ENCODE measurements at places on chromosomes 4 and X.

DNA sequence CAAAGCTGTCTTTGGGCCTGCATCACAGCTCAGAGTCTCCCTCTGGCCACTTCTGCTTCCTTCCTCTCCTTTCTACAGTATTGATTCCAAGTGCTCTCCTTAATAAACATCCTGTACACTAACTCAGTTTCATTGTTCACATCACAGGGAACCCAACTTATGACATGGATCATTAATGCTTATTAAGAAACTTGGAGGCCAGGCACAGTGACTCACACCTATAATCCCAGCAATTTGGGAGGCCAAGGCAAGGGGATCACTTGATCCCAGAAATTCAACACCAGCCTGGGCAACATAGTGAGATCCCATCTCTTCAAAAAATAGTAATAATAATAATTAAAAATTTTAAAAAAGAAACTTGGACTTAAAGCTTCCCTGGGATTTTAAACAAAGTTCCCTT, 89.2 kb upstream of the EFHC2 start:
- DNase-seq = no peak

GRCh38 chr4:112296949-112297880, at the start of gene ALPK1:
Gene ALPK1 (plus strand): TSS chr4:112297369.
- DNase-seq = no peak

- DNase-seq = no peak
These were observed 15.3 kb downstream of the ABCD1 start for GRCh38 chrX:153739754-153740486.

- DNase-seq = no peak
These were observed 33.7 kb downstream of the WDR17 start for GRCh38 chr4:176099314-176099713.

DNA sequence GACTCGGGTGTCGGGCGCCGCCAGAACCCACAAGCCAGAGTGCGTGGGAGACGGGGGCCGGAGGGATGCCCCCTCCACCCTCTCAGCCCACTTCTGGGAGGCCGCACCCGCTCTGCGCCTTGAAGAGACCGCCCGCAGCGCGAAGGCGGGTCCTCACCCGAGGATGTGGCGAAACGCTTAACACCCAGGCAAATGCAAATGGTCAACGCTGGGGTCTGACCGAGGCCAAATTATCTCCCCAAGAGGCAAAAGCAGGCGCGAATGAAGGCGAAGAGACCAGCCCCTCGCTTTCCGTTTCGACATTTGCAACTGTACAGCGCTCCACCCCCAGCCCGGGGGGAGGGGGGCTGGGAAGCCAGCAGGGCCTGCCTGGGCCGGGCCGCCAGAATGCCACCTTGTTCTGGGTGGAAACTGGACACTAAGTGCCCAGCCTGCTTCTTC, 137.7 kb upstream of the ZIC3 start:
- no peak for DNase-seq

GRCh38 chr4:94669672-94670664, 87.8 kb upstream of the BMPR1B start:
- no peak for DNase-seq

DNA sequence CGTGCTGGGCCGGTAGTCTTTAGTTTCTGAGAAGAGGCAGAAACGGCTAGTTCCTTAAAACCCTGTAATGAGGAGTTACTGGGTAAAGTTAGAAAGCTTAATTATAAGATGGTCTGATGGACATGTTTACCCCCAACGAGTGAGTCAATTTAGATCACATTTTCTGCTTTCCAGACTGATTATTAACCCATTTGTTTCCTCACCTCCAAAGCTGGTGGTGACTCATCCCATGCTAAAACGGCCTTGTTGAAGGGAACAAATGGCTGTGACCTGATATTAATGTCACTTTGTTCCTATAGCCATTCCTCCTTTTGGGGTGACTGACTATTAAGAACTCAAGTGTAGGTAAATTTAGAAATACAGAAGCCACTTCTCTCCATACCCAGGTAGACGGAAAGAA, 232.0 kb downstream of the KCNIP4 start:
- DNase-seq = no peak

DNA sequence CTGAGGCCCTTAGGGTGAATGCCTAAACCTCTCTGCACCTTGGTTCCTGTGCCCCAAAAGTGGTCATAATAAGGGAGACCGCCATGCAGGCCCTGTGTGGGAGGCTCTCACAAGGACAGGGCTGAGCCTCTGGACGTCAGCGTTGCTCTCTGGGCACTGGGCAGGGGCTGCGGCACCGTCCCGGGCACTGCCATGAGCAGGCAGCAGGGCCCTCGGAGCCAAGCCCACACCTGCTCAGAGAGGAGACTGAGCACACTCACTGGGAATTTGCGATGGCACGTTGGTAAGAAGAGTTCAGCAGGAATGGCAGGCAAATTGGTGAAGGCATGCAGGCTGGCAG, 123.4 kb downstream of the HMX1 start:
- DNase-seq = peak; percentile 1

- no peak for DNase-seq
These were observed 5.1 kb downstream of the AFF1 start for GRCh38 chr4:86939729-86940575.

GRCh38 chrX:43861750-43862149, 20.5 kb downstream of the MAOB start:
- DNase-seq = no peak

- DNase-seq = no peak
These were observed 33.9 kb downstream of the WDR1 start for GRCh38 chr4:10082459-10083272.

- no peak for DNase-seq
These were observed 85.1 kb upstream of the LCORL start for GRCh38 chr4:18106620-18107019.

DNA sequence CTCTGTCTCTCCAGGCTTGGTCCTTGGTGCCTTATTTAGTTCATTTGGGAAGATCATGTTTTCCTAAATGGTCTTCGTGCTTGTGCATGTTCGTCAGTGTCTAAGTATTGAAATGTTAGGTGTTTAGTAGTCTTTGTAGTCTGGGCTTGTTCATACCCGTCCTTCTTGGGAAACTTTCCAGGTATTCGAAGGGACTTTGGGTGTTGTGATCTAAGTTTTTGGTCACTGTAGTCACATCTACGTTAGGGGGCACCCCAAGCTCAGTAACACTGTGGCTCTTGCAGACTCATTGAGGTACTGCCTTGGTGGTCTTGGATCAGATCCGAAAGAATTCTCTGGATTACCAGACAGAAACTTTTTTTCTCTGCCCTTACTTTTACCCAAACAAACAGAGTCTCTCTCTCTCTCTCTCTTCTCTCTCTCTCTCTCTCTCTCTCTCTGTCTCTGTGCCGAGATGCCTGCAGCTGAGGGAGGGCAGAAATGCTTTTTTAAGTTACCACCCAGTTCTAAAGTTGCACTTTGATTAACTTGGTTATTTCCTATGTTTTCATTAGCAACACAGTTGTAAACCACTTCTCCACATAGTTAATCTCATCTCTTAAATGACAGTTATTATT, 67.6 kb upstream of the SLC7A3 start:
- no peak for DNase-seq

- DNase-seq = no peak
These were observed 142.7 kb downstream of the AMMECR1 start for GRCh38 chrX:110175146-110175545.

DNA sequence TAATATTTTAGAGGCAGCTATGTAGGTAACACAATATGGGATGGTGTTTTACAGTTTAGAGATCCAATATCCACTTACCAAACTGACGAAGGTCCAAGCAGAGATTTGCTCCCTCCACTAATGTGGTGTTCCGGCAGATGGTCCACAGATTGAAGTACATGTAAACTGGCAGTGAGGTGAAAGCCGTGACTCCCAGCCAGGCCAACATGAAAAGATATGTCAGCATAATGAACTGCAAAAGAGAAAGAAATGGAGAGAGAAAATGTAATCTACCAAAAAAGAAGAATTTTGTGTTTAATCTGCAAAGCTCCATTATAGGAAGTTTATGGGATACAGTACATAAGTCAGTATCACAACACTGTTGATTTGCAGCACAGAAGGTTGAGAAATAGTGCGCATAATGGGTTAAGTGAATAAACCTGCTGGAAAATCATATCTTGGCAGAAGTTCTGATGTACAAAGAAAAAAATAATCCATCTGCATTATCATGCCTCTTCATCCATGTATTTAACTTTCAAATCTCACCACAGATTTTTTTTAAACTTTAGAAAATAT, 160.2 kb downstream of the GPM6A start:
- no peak for DNase-seq

GRCh38 chr4:108053251-108053711, 63.6 kb downstream of the HADH start:
- DNase-seq = no peak

DNA sequence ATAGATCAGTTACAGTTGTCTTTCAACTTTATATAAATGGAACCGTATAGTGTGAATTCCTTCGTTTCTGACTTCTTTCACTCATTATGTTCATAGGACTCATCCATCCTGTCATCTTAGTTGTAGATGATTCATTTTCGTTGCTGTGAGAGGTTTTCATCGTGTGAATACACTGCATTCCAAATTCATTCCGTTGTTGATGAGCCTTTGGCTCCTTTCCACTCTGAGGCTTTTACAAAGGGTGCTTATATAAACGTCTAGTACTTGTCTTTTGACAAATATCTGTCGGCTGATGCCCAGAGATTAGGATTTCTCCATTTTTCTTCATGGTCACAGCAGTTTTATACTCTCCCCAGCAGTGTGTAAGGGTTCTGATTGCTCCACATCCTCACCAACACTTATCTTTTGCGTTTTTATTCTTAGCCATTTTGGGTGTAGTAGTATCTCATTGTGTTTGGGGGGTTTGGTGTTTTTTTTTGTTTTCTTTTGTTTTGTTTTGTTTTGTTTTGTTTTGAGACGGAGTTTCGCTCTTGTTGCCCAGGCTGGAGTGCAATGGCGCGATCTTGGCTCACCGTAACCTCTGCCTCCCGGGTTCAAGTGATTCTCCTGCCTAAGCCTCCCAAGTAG, 48.6 kb downstream of the LRP2BP start:
- no peak for DNase-seq

GRCh38 chr4:137533855-137534254, 1.6 kb upstream of the PCDH18 start:
- DNase-seq = no peak

DNA sequence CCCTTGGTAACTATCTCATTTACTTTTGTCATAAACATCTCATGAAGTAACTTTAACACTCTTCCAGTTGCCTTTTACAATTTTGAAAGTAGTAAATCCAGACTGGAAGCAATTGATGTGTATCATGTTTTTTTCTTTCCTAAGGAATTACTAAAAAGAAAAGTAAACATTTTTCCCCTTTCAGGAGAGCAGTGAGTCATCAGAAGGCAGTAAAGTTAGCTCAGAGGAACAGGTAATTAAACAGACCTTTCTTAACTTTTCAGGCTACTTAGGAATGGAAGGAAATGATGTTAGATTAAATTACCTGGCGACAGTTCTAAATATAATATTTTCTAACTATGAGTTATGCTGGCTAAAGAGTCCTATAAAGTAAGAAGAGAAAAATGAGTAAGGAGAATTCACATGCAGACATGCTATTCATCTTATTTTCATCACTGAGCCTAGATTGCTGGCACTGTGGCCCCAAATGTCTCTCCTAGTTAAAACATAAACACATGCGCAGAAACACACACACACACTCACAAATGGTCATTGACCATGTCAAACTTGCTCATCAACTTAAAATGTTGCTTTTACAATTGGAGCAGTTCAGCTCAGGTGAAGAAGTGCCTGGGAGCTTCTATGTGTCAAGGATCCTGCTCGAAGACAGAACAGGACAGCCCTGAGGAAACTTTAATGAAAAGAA, 9.3 kb downstream of the DMP1 start:
- no peak for DNase-seq

- DNase-seq = no peak
These were observed 192.9 kb upstream of the CTSO start for GRCh38 chr4:156146571-156146970.

- no peak for DNase-seq
These were observed 362.2 kb upstream of the EMCN start for GRCh38 chr4:100880011-100880410.

DNA sequence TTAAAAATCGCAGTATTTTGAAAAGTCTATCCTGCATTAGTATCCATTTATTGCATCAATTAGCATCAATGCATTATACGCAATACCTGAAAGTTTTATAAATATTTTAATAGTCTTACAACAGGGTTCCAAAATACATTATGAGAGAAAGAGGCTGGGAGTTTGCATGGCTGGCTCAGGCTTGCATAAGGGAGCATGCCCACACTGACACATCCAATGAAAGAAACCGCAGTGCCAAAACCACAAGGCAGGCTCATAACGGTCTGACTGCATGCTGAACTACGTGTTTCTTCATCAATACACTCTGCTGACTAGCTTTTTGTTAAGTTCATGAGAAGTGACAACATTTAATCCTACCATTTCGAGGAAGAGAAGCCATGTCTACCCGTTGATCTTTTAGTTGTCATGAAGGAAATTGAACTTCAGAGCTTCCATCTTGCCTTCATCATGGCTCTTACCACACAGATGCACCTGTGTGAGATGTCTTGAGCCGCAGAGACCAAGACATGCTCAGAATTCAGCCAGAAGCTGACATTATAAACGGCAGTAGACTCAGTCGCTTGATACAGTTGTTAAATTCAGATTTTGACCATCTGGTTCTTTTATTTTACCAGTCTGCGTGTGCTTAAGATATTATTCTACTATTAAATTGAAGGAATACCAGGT, 168.8 kb upstream of the FRG1 start:
- no peak for DNase-seq

- no peak for DNase-seq
These were observed 2.1 kb downstream of the ABHD18 start for GRCh38 chr4:127967141-127967775.

- no peak for DNase-seq
These were observed 391.2 kb downstream of the ANKRD50 start for GRCh38 chr4:124321364-124321763.

GRCh38 chrX:109830157-109830703, 97.2 kb upstream of the ACSL4 start:
- no peak for DNase-seq

- no peak for DNase-seq
These were observed 13.8 kb upstream of the SMS start for GRCh38 chrX:21926527-21927278.

GRCh38 chrX:11757397-11757718, 679 bp upstream of the MSL3 start:
- no peak for DNase-seq

GRCh38 chr4:145619639-145619996, 433 bp downstream of the MMAA start:
- no peak for DNase-seq

- DNase-seq = no peak
These were observed 1.7 kb upstream of the CENPC start for GRCh38 chr4:67546971-67547370.

GRCh38 chr4:152674359-152674758, 5.4 kb downstream of the TMEM154 start:
- no peak for DNase-seq

GRCh38 chr4:82099928-82100579, 273.7 kb downstream of the HNRNPD start:
- DNase-seq = no peak

GRCh38 chr4:152436384-152436783, 99.5 kb downstream of the FBXW7 start:
- DNase-seq = no peak

DNA sequence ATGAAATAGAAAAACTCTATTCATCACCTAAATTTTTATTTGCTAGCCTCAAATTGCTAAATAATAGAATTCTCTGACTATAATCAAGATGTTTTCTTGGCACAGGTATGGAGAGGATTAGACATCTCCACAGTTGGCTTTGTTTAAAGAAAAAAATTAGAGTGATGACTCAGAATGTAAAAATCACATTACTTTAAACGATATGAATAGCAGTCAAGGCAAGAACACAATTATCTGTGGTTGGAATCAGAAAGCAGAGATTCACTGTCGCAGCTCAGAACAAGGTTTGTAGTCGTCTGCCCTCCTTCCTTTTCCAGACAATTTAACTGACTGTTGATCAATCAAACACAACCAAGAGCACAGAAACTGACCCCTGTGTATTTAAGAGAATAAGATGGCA, 32.2 kb upstream of the CCKAR start:
- no peak for DNase-seq
